ENCODE measurements at places on chromosomes 1 and 21.

DNA sequence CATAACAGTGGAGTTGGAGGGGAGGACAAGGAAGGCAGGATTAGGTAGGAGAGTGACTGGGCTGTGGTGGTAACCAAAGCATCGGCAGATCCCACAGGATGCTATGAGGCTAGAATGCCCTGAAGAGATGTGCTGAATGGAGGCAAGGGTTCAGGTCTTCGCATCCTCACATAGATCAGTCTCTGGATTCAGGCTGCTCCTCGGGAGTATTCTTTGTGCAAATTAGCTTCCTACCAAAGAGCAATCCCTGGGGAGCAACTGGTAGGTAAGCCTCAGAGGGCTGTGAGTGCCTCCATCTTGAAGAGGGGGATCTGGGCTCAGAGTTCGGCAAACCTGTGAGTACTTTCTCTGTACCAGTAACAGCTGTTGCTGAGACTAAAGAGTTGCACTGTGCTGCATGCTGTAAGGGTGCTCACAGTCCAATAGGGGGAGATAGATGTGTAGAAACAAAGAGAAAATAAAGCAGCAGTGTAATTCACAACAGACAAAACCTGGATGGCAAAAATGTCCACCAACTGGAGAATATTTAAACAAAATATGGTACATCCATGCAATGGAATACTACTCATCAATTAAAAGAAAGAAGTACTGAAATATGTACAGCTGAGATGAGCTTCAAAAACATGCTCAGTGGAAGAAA lies 322.4 kb upstream of the DEPDC1 start:
- peak; percentile 0 for DNase-seq

DNA sequence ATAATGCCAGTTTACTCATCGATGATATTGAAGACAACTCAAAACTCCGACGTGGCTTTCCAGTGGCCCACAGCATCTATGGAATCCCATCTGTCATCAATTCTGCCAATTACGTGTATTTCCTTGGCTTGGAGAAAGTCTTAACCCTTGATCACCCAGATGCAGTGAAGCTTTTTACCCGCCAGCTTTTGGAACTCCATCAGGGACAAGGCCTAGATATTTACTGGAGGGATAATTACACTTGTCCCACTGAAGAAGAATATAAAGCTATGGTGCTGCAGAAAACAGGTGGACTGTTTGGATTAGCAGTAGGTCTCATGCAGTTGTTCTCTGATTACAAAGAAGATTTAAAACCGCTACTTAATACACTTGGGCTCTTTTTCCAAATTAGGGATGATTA lies 13.7 kb downstream of the GGPS1 start:
- no peak for DNase-seq

GRCh38 chr1:73517603-73518191 lies 680.3 kb downstream of the LRRIQ3 start:
- no peak for DNase-seq

- no peak for DNase-seq
These were observed 22.5 kb downstream of the SESN2 start for GRCh38 chr1:28281608-28282425.

- peak; percentile 68 for DNase-seq
These were observed 126.8 kb upstream of the ZNF644 start for GRCh38 chr1:91148641-91149069.

DNA sequence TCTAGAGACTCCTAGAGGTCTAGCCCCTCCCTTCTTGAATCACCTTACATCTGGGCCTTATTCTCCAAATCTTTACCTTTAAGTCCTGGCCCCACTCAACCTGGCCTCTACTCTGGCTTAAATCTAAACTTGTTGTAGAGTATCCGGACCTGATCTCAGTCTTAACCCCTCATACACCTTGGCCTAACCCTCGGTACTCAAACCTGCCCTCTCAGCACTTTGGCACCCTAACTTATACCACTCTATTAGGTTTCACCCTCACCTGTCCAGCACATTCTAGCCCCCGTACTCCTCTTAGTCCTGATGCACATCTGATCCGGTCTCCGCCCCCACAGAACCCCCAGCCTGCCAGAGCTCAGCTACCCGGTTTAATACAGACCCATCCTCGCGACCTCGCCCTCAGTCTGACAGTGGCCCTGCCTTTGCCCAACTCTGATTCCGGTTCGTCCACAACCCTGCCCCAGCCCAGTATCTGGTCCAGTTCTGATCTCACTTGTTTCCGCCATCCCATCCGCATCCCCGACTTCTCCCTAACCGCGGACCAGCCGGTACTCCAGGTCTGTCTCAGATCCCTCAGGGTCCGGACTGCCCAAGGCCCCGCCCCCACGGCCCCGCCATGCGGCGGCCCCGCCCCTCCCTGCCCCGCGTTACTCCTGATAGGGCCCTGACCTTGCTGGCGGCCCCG lies 1.5 kb downstream of the TRIM62 start:
- DNase-seq: no peak

Measured in suppressor macrophage (primary cell).